Stimulated activated naive B cell treated with anti-CD40 and anti-IgM and Interleukin-4, amounts not matched to agents 10 μg/mL and 1 μg/mL and 100 μg/mL, for 72 hours (primary cell): ENCODE measurements at places on chromosomes 7 and 10.

DNA sequence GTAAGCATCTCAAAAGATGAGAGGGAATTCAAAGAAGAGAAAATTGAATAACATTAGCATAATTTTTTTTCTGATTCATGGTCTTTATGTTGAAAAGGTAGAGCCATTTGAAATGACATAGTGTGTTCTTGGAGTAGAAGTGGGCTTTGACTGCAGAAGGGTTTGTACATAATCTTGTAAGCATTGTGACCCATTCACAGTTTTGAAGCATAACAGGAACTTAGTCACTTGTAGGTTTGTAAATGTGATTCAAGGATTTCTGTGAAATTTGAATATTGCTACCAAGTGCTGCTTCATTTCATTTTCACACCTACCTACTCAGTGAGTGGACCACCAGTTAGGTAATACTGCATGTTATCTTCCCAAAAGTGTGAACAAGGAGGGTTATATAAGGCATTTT, 68.6 kb downstream of the PON1 start:
- DNase-seq, result no peak

DNA sequence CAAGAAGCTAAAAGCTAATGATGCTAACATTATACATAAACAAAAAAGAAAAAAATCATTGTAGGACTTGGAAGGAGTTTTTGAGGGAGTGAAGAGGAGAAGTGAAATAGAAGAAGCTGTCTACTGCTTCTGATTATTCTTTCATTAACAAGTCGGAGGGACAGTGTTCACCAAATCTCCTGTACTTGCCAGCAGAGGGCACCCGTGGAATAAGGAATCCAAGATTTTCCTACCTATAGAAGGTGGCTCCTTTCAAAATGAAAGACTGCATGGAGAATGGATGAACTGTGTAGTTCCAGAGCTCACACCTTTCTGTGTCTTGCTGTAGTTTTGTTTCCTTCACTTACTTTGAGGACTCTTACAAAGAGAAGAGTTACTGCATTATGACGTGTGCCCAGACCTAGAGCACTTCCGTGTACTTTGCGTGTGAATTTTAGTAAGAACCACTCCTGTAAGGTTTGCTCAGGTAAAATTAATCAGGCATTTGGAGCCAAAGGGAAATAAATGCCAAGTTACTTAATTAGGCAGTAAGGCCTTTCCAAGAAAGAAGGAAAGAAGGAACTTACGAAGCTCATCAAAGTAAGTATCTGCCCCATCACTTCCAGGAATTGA, 145.1 kb downstream of the SEMA3D start:
- peak; percentile 41 for DNase-seq

DNA sequence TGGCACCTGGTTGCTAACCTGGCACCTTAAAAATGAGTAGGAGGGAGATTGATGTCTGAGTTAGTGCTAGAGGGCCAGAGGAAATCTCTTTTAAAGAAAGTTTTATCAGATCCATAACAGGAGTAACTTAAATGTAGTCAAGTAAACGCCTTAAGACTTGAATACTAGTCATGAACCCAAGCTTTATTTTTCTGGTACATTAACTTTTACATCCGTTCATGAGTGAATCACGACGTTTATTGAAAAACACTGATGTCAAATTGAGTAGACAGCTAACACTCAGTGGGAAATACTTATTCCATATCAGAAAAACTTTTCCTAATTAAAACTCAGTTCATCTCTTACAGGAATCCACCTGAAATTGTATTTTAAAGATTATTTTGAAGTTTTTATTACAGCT, 6.9 kb upstream of the LAMB1 start:
- no peak for DNase-seq

- no peak for DNase-seq
Observed at GRCh38 chr7:153887749-153888569, 164.2 kb upstream of the DPP6 start.

- no peak for DNase-seq
Observed at GRCh38 chr7:132108563-132108962, 467.7 kb downstream of the PLXNA4 start.

DNA sequence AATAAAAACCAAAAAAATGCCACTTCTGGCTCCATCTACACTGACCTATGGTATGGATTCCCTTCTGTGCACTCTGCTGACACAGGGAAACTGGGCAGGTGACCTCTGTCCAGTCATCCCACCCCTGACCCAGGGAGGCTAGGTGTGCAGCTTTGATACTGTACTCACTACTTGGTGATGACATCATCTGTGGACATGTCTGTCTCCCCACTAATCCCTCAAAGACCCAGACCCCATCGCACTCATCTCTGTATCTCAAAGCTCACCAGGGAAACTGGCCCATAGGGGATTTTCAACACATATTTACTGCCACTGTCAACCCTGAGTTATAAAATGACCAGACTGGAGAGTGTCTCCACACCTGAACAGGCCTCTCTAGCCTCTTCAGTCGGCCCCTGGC, 10.6 kb downstream of the SGMS1 start:
- DNase-seq, result no peak

DNA sequence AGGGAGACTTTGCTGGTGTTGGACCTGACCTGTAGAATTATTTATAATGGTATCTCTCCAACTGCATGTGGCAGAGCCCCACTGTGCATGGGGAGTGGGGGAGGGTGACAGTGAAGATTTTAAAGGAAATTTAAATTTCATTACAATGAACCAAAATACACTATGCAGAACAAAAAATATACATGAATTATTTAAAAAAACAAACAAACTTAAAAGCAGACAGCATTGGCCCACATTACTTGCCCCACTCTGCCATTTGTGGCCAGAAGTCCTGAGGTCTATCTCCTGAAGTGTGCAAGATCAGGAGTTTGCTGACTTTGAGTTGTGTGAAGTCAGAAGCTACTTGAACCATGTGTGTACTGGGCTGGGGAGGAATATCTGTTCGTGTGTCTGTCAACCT, 40.5 kb downstream of the AP3M1 start:
- no peak for DNase-seq

DNA sequence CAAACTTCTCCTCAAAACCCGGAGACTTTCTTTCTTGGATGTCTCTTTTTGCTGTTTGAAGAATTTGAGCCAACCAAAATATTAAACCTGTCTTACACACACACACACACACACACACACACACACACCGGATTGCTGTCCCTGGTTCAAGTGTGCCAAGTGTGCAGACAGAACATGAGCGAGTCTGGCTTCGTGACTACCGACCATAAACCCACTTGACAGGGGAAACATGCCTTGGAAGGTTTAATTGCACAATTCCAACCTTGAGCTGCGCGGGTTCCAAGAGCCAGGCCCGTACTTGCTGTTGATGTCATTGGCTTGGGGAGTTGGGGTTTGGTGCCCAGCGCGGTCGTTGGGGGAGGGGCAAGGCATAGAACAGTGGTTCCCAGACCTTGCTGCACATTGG, 1.7 kb downstream of the EGFR start:
- DNase-seq, result no peak

DNA sequence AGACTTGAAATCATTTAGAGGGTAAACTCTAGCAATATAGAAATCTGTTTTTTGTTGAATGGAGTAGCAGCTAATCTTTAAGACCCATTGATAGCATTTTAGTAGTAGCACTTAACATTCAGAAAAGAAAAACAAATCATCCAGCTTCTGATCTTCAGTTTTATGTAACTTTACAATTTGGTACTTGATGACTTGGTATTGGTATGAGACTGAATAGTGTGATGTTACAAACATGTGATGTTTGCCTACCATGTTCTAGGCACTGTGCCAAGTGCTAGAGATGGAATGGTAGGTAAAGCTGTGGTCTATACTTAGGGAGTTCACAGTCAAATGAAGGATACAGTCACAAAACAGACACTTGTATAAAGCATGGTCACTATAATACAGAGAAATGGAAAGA, 21.3 kb downstream of the ZEB1 start:
- DNase-seq, result no peak

- DNase-seq, result no peak
Observed at GRCh38 chr10:100829933-100830727, 82.6 kb upstream of the SLF2 start.

- no peak for DNase-seq
Observed at GRCh38 chr10:93874309-93875031, 19.3 kb upstream of the SLC35G1 start.

DNA sequence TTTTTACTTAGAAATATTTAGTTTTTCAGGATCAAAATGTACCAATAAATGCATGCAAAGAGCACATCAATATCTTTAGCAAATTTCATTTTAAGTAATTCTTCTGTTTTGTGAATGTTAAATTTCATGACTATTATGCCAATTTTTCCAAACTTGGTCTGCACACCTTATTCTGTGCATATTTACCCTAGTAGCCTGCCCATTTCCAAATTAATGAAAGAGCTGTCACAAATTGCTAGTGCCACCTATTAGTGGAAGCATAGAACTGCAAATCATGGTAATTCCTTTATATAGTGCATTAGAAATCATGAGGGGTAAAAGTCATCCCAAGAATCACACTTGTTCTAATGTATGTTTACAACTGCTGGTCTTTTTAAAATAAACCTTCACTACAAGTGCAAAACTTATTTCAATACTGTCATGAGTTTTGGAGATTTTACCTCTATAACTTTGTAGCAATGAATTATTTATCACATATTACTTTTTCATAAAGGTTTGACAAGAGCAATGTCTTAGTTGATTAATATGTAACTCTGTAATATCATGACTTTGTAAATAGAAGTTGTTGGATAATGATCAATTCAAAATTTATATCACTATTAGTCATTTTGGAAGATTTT, 5.7 kb downstream of the SEMA3A start:
- DNase-seq, result no peak

GRCh38 chr7:33130184-33130583, 820 bp downstream of the BBS9 start:
- DNase-seq, result no peak

- DNase-seq, result peak; percentile 19
Observed at GRCh38 chr10:52951824-52952223, 179.2 kb upstream of the MBL2 start.

DNA sequence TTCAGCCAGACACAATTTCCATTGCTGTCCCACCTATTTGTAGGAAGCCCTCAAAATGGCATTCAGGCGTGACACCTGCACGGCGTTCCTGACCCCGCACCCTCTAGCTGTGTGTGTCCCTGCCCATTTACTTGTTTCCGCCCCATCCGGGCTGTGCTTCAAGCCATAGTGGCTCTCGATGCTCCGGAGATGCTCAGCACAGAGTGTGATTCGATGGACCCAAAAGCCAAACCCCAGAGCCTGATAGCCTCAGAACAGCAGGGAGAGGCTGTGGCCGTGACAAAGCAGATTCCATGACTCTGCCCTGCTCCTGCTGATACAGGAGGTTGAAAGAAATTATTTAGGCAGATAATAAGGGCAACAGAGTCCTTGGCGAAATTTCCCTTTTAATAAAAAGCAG, 13.4 kb downstream of the BUD31 start:
- DNase-seq, result no peak

GRCh38 chr10:101933976-101934375, 90.4 kb upstream of the KCNIP2 start:
- no peak for DNase-seq

GRCh38 chr10:43653746-43654145, 5.1 kb upstream of the ZNF32 start:
- DNase-seq, result no peak

- no peak for DNase-seq
Observed at GRCh38 chr10:34726862-34727261, 88.2 kb downstream of the PARD3 start.
